Stimulated activated CD4-positive, alpha-beta T cell treated with anti-CD3 and anti-CD28 coated beads, TNF-alpha, amount 100 ng/mL, for 24 hours (primary cell): ENCODE measurements at places on chromosomes 1 and 21.
A peak's percentile ranks its signal among the peaks of the same experiment; 100 is the strongest.

GRCh38 chr1:173491508-173491907 is 14.4 kb downstream of the PRDX6 start:
- DNase-seq: no peak

- DNase-seq: no peak
These were observed 16.4 kb upstream of the MTF1 start for GRCh38 chr1:37875833-37876232.

DNA sequence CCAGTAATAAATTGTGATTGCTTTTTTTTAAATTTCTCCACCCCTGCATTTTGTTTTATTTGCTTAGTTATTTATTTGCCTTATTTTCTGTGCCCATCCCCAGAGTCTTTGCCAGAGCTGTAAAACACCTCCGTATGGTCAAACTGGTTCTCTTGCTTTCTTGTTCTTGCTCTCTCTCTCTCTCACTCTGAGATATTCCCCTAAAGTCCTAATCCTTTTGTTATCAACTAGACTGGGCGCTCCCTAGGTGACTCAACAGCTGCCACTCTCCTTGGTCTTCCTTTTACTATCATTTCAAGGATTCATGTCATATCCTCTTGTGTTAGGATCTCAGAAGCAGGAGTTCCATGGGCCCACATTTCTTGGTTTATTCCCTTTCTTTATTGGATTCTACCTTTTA is 160.0 kb downstream of the PRDM2 start:
- no peak for DNase-seq

DNA sequence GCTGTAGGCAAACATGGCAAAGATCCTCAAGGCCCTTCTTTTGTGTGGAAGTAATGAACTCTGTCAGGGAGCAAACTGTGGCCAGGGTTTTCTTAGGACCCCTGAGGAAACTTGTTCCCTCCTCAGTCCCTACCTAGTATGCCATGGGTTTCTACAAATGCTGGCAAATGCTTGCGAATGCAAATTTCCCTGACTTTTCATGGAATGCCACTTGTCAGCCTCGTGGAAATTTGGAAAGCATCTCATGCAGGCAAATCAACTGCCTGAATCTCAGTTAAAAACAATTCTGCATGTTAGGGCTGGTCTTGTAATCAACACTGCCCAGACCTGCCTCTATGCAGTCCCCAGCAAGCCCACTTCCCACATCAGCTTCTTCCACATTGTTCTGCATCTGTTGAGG is 334.9 kb upstream of the AJAP1 start:
- no peak for DNase-seq

GRCh38 chr1:15974855-15975254 is 1.0 kb downstream of the ZBTB17 start:
- no peak for DNase-seq

GRCh38 chr1:214838351-214838750 is 235.4 kb downstream of the CENPF start:
- DNase-seq: no peak

DNA sequence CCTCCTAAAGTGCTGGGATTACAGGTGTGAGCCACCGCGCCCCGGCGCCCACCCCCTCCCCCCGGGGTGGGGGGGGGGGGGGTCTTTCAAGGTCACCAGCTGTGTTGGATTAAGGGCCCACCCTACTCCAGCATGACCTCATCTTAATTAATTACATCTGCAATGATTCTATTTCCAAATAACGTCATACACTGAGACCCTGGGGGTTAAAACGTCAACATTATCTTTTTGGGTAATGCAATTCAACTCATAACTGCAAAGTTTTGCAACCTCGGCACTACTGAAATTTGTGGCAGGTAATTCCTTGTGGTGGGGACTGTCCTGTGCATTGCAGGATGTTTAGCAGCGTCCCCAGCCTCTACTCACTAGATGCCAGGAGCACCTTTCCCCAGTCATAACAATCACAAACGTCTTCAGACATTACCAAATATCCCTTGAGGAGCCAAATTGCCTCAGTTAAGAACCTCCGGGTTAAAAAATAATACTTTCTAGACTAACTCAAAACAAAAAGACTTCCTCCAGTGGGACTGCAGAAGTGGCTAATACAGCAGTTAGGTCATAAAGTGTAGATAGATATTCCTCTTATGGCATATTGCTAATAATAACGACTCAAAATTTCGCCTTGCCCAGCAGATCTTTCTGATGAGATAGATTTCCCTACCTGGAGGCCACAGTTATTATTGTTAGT is 233.0 kb upstream of the KAZN start:
- no peak for DNase-seq

- no peak for DNase-seq
These were observed 2.0 kb downstream of the ZDHHC18 start for GRCh38 chr1:26828411-26828991.

GRCh38 chr1:117760485-117760884 is 154.6 kb downstream of the TENT5C start:
- no peak for DNase-seq

DNA sequence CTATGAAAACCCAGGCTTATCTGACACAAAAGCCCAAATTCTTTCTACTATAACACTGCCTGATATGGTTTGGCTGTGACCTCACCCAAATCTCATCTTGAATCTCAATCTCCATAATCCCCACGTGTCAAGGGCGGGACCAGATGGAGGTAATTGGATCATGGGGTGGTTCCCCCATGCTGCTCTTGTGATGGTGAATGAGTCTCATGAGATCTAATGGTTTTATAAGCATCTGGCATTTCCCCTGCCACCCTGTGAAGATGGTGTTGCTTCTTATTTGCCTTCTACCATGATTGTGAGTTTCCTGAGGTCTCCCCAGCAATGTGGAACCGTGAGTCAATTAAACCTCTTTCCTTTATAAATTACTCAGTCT is 123.3 kb upstream of the USP24 start:
- no peak for DNase-seq

- no peak for DNase-seq
These were observed 21.1 kb downstream of the TOMM20 start for GRCh38 chr1:235107368-235108184.

DNA sequence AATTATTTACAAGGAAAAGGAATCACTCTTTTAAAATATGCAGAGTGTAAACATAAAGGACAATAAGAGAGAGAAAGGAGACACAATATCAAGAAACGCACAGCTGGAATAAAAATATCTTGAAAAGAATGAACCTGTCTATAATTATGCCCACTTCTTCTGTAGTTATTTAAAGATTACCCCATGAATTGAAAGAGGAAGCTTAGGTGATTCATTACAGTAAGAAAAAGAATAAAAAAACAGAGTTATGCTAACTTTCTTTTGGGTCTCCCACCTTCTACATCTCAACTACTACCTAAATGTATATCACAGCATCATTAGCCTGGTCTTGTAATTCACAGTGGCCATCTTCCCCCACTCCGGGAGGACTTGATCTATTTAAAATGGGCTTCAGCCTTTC is 182.1 kb downstream of the MRPL39 start:
- DNase-seq: no peak

GRCh38 chr1:97066860-97067259 is 345.3 kb downstream of the PTBP2 start:
- no peak for DNase-seq

DNA sequence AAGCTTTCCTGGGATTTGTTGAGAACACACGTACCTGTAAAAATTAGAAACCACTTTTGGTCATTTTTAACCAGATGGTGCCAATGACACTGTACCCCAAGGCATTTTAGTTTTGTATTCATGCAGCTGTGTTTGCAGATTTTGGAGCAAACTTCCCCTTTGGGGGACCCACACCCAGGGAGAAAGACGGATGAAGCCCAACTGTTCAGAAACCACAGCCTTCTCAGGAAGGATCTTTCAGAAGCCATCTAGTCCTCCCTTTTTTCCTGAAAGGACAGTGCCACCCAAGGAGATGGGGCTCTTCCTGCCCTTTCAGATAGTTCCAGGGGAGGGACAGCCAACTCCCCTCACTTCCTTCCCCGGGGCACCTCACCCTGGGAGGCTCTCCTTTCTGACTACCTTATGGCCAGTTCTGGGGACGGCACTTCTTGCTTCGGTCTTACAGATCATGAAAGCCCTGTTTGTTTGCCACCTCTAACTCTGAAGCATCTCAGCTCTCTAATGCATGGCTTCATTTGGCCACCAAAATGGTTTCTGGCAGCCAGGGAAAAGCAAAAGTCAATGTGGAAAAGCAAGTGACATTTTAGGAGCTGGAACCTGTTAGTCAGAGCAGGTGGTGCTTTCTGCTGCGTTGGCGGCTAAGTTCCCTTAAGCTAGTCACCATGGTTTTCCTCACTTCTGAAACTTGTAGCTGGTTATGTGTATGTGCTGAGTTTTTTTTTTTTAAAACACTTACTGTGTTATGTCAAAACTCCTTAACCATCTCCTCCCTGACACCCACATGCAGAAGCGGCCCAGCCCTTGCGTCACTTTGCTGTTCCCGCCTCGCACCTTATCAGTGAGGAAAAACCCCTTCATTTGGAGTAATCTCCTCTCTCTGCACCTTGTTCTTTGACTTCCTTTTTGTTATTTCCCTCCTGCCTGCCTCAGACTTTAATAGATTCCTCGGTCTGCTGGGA is 10.1 kb downstream of the TMCC2 start:
- DNase-seq: peak; percentile 32

DNA sequence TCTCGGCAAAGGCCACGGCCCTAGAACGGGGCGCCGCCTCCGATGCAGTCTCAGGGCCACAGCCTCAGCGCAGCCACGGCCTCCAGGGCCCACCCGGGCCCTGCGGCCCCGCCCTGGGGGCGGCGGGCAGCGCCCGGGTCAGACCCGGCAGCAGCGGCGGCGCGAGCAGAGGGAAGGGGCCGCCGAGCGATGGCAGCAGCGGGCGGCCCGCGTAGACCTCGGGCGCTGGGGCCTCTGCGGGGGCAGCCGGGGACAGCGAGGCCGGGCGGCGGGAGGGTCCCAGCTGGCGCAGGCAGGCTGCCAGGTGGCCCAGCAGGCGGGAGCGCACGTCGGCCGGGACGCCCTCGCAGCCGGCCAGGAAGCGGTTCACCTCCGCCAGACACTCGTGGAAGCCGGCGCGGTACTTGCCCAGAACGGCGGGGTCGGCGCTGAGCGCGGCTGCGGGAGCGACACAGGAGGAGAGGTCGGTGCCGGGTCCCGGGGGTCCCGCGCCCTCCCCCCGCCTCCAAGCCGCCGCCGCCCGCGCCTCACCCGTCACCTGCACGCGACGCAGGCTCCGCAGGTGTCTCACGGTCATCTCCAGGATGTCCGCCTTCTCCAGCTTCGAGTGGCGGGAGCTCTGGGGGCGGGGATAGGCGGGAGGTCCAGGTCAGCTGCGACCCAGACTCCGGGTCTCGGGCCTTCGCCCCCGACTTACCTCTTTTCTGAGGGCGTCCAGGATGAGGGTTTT is 737 bp downstream of the HES4 start:
- DNase-seq: no peak

- DNase-seq: no peak
These were observed 93.1 kb upstream of the TMPRSS2 start for GRCh38 chr21:41600961-41601572.

- DNase-seq: no peak
These were observed 111.4 kb upstream of the VANGL1 start for GRCh38 chr1:115530407-115530806.

GRCh38 chr1:53550201-53550741 is 91.1 kb downstream of the DMRTB1 start:
- no peak for DNase-seq

DNA sequence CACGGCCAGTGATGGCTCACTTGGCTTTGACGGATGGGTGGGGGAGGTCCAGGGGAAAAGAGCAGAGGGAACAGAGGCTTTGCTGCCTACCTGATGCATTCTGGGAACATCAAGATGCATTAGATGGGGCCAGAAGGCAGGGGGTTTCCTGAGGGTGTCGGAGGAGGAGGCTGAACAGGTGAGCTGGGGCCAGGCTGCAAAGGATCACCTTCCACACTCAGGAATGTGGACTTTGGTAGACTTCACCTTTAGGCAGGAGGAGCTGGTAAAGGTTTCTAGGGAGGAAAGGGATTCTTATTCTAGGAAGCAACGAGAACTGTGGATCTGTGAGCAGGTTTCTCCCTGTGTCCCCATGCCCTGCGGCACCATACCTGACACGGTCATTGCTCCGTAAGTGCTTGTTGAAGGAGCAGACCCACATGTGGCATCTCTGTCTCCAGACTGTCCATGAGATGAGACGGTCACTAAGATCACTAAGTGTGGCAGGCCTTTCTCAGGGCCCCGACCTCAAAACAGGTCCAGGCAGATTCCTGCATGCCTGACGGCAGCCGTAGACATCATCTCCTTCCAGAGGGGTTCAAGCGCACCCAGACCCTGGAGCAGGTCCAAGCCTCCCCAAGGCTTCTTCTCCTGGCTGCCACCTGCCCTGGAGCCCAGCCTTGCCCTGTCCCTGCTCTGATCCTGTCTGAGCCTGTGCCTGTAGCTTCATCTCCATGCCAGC is 89.1 kb upstream of the SLC25A33 start:
- no peak for DNase-seq

- DNase-seq: no peak
These were observed 54.8 kb downstream of the VANGL2 start for GRCh38 chr1:160455153-160455517.

DNA sequence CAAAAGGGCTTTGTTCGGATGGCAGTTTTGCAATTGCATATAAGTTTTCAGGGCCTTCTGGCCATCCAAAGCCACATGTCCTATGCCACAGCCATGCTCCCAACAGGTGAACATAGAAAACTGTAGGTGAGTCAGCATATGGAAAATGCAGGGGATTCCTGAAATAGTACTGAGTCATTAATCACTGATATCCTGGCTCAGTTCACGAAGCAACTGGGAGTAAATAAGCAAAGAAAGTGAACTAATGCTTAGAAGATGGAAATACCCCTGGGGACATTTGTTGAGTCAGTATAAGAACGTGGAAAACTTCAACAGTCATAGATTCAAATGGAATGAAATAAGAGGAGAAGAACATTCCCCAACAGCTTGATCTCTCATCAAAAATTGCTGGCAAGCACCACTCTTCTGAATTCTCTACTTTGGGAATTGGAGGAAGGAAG is 148.9 kb upstream of the RUNX1 start:
- DNase-seq: no peak
